ENCODE measurements at places on chromosomes 1 and 21.

DNA sequence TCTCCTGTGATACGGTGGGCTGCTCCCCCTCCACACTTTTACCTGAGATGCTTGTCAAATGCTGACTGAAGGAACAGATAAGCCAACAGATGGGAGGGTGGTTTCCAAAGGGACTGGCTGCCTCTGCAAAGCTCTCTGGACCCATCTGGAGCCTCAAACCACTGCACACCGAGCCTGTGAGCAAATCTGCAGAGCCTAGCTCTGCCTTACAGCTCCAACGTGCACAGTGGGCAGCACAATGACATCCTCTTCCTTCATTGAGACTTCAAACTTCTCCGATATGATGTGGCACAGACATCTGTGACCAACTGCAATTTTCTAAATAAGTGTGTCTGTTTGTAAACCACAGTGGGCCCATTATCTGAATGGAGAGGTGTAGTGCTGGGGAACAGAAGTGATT lies 26.2 kb upstream of the KNCN start:
- DNase-seq: no peak

DNA sequence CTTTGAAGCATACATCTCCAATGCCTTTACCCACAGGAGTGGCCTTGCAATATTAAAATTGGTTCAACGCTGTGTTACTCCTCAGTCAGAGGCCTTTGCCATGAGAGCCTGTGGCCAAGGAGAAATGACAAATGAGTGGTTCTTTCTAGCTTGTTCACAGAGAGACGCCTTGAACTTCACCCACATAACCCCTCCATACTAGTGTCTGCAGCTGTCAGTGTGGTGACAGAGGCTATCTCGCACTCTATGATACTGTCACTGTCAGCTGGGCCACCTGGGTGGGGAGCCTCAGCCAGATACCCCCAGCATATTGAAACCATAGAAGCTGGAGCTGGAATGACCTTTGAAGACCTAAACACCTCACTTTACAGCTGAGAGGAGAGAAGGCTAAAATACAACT lies 57.4 kb upstream of the LBR start:
- no peak for DNase-seq

DNA sequence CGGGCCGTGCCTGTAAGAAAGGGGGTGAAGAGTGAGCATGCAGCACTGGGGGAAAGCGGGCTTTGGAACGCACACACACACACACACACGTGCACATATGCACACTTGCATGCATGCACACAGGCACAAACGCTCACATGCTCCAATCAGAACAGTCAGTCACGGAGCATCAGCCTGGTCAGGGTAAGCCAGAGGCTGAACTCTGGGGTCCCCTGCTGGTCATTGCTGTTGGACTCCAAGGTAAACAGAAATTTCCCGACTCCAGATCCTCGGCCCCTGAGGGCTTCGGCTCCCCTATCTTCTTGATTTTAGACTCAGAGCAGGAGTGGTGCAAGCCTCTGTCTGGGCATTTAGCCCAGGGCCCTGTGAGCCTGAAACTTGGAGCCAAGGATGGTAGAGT lies 54.2 kb downstream of the SYT2 start:
- DNase-seq: no peak

GRCh38 chr1:24323281-24323680 lies 4.1 kb downstream of the GRHL3 start:
- no peak for DNase-seq

DNA sequence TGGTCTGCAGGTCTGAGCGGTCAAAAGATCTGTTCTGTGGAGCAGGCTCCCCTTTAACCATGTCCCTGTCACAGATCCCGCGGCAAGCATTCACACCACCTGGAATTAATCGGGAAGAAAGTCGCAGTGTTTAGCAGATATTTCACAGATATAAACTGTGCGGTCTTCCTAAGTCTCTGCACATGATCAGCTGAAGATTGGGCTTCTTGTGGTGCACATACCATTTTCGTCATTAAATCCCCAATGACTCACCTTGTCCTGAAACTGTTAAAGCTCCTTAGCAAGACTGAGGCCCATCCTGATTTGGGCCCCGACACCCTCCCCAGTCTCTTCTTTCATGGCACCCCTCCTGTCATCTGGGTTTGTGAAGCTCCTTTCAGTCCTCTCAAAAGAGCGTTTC lies 158.8 kb downstream of the KIF26B start:
- DNase-seq: no peak

GRCh38 chr1:242245255-242245654 lies 246.4 kb upstream of the MAP1LC3C start:
- no peak for DNase-seq

- no peak for DNase-seq
These were observed 98.1 kb downstream of the TM2D1 start for GRCh38 chr1:61626816-61627215.

- no peak for DNase-seq
These were observed 26.0 kb downstream of the MX2 start for GRCh38 chr21:41387824-41388223.

DNA sequence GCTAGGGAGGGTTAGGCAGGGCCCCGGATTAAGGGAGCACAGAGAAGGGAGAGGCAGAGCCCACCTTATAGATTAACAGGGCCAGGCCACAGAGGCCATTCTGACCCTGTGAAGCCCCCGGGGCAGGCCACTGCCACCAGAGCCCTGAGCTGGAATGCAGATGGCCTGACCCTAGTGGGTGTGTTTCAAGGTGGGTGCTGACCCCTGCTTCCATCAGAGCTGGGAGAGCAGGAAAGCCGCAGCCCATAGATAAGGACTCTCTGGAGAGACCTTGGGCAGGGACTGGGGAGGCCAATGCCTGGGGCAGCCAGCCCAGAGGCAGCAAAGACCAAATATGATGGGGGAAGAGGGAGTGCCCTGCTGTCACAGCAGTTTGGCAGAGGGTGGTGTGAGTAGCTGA lies 35.9 kb downstream of the NCMAP start:
- no peak for DNase-seq

Data from cerebellar nuclear complex (tissue), 1 donor.